ENCODE measurements at places on chromosomes 3 and 15.

DNA sequence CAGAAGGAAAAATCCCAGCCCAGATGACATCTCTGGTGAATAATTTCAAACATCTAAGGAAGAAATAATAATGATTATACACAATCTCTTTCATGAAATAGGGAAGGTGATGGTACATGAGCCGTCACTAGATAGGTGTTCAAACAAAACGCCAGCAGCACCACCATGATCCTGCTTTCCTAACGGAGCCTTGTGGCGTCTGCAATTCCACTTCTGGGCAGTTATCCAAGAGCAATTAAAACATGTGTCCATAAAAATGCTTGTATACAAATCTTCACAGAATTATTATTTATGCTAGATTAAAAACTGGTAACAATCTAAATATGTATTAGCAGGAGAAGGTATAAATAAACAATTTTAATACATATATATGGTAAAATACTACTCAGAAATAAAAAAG, 33.7 kb downstream of the RTP4 start:
- no peak for DNase-seq

DNA sequence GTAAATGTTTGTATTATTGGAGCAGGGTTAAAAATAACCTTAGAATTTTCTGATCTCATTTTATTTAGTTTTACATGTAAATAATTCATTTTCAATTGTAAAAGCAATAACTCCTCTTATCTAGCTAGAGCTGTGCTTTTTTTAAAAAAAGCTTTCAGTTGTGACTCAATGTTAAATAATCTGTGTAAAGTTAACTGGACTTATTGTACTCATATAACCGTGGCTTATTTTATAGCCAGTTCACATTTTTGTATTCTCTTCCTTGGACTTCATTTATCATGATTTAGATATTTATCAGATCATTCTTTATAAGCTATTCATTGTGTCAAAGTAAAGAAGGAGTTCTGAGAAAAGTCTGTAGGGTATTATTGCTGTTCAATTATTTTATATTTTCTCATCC, 435.6 kb downstream of the CADM2 start:
- DNase-seq = no peak

- no peak for DNase-seq
These were observed 28.6 kb downstream of the COL6A5 start for GRCh38 chr3:130374033-130374432.

- no peak for DNase-seq
These were observed 424.8 kb upstream of the TPM1 start for GRCh38 chr15:62617741-62618140.

- DNase-seq = no peak
These were observed 24.0 kb downstream of the TKT start for GRCh38 chr3:53231532-53232511.

DNA sequence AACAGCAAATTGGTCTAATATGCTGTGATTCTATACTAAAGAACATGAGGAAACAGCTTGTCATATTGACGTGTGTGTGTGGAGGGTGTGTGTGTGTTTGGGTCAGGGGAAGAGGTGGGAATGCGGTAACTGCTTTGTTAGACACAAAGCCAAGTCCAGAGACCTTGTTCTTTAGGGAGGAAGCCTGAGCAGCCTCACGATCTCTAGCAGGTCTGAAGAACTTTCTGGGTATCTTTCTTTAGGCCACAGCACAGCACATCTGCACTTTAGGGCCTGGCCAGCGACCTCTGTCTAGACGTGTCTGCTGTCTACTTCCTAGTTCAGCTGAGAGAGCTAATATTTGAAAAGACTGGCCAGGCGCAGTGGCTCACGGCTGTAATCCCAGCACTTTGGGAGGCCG, 220.0 kb upstream of the TPRG1 start:
- no peak for DNase-seq

Data from skeletal muscle cell (primary cell).